ENCODE measurements at places on chromosomes 5 and 9. TPM values are rescaled to one million over a fixed set of nuclear protein-coding genes. Genes with fewer than 3 reads are reported as not detected.

The FOXD4 gene
- total RNA-seq: 0.46 TPM

The RASA1 gene
- total RNA-seq: 27.2 TPM

DNA sequence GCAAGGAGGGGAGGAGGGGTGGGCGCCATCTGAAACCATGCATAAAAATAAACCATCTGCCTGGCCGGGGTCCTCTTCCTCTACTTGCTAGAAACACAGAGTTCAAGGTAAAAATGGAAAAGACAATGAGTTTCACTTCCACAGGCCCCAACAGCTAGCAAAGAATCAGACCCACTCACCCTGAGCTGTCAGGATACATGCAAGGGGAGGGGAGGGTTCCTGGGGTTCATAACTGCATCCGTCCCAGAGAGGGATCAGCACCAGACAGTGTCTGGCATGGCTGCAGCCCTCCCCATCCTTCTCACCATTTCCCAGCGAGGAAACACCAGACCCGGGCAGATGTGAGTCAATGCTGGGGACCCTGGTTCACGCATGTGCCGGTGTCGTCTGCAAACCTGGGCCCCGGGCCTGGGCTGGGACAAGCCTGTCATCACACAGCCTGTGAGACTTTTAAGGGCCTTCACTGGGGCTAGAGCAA is 55.4 kb downstream of the SEMA4D start:
- DNase-seq: no peak

GRCh38 chr5:50958852-50959457 is 292.5 kb downstream of the PARP8 start:
- DNase-seq: no peak
